ENCODE measurements at places on chromosomes 12 and 14. TPM values are rescaled to one million over a fixed set of nuclear protein-coding genes. Genes with fewer than 3 reads are reported as not detected.
A peak's percentile ranks its signal among the peaks of the same experiment; 100 is the strongest.

- H3K4me1 ChIP-seq: no peaks in the 10 kb centered on the region
- no peaks in the 10 kb centered on the region for H3K27me3 ChIP-seq
These were observed 1004.2 kb upstream of the SEL1L start for GRCh38 chr14:82537831-82538230.

- H3K4me1 ChIP-seq: no peaks in the 10 kb centered on the region
- H3K27me3 ChIP-seq: no peaks in the 10 kb centered on the region
- no peak for DNase-seq
- no peak overlapping the region for H3K27ac ChIP-seq
These were observed 37.6 kb downstream of the ZFYVE26 start for GRCh38 chr14:67778792-67779191.

GRCh38 chr12:95184121-95184520 is 33.1 kb downstream of the FGD6 start:
- DNase-seq: no peak
- H3K27me3 ChIP-seq: no peaks in the 10 kb centered on the region
- H3K4me1 ChIP-seq: no peaks in the 10 kb centered on the region
- H3K4me3 ChIP-seq: no peak overlapping the region
- no peaks in the 10 kb centered on the region for H3K36me3 ChIP-seq

DNA sequence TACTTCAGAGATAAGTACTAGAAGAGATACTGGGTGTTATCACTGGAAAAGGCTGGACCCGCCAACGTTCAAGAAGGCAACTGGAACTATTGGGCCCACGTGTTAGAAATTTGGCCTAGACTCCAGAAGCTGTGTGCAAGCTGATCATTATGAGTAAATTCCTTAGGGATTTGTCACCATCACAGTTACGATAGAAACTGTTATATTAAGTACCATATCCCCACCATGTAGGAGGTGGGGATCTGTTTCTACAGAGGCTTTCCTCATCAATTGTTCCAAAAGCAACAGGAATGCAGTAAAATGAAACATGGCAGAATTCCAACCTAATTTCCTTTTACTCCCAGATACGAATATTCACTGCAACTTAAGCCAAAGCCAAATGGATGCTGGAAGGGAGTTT is 170.7 kb downstream of the NOVA1 start:
- no peaks in the 10 kb centered on the region for H3K27me3 ChIP-seq
- no peak for DNase-seq
- no peak overlapping the region for H3K4me3 ChIP-seq
- no peak overlapping the region for H3K27ac ChIP-seq
- H3K4me1 ChIP-seq: no peaks in the 10 kb centered on the region
- H3K36me3 ChIP-seq: no peaks in the 10 kb centered on the region

The ACTN1 gene
- total RNA-seq: 395 TPM

DNA sequence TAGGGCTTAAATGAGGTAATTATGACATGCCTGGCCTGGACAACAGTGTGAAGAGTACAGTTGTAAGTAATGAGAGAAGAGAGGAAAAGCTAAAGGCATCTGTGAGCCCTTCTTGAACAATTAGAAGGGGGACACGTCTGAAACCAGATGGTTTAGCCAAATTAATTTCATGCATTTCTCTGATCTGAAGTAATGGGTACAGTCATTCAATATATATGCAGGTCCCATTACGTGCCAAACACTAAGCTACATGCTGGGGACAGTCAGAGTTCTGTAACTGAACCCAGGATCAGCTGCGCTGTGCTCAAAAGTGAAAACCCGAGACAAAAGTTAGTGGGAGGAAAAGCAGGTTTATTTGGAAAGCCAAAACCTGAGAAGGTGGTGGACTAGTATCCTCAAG is 207.2 kb upstream of the TMTC1 start:
- H3K27ac ChIP-seq: no peak overlapping the region
- H3K27me3 ChIP-seq: no peaks in the 10 kb centered on the region
- H3K36me3 ChIP-seq: no peaks in the 10 kb centered on the region
- no peaks in the 10 kb centered on the region for H3K4me1 ChIP-seq
- DNase-seq: no peak
- no peak overlapping the region for H3K4me3 ChIP-seq

DNA sequence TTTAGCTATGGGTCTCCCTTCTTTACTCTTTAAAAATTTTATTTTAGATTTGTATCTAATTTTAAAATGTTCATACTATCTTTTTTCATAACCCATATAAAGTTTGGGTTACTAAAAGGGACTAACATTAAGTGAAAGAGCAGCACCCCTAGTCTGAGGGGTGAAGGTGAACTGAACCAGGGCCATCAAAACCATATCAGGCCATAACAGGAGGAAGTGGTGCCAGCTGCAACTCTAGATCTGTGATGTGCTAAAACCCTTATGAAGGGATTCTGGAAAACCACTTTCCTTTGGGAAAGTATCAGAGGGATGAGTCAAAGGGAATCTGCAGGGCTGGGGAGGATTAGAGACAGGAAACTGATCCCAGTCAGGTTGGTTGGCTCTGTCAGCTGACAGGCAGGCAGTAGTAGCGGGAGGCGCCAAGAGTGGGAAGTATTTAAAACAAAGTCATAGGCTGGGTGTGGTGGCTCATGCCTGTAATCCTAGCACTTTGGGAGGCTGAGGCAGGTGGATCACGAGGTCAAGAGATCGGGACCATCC is 162.5 kb downstream of the PPM1H start:
- H3K4me1 ChIP-seq: no peaks in the 10 kb centered on the region
- H3K27ac ChIP-seq: no peak overlapping the region
- no peak overlapping the region for H3K4me3 ChIP-seq
- H3K27me3 ChIP-seq: no peaks in the 10 kb centered on the region
- no peaks in the 10 kb centered on the region for H3K36me3 ChIP-seq
- DNase-seq: no peak

DNA sequence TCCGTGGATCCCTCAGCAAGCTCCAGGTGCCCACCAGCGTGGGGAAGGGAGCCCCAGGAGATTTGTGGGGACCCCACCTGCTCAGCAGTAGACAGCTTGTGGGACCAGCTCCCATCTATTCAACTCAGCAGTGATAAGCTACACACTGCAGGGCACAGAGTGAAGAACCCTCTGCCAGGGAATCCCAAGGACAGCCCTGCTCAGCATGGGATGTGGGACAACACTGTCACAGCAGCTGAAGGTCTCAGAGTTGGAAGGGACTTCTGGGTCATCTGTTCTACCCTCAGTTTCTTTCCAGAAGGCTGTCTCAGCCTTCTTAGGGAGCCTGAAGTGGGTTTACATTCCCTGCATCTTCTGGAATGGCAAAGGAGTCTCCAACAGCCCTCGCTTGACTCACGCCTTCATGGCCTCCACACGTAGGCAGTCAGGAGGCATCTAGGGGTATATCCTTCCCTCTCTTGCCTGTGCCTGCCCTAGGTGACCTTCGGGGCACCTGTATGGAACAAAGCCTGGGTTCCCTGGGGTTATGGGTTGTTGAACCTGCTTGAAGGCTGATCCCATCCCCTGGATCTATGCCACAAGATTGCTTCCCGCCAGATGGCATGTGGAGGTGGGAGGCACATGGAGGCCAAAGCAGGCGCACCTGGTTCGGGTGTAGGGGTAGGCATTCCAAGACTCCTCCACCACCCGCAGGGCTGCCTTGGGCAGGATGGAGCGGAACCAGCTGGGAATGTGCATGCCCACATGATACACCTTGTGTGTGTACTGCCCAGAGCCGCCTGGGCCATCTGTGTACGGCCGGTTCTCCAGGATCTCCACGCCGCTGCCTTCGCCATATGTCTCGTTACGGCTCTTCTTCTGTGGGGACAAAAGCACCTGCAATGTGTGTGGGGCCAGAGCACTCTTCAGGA is 33.0 kb downstream of the ARL6IP4 start:
- no peak overlapping the region for H3K4me3 ChIP-seq
- no peaks in the 10 kb centered on the region for H3K36me3 ChIP-seq
- no peak for DNase-seq
- no peaks in the 10 kb centered on the region for H3K27me3 ChIP-seq
- H3K27ac ChIP-seq: no peak overlapping the region

GRCh38 chr12:3634348-3634747 is 118.6 kb downstream of the CRACR2A start:
- no peak for DNase-seq

DNA sequence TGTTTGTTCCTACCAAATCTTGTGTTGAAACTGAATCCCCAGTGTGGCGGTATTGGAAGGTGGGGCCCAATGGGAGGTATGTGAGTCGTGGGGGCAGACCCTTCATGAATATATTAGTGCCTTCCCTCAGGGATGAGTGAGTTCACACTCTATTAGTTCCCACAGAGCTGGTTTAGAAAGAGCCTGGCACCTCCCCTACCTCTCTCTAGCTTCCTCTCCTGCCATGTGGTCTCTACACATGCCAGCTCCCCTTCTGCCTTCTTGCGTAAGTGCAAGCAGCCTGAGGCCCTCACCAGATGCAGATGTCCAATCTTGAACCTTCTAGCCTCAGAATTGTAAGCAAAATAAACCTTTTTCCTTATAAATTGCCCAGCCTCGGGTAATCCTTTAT is 105.8 kb downstream of the SPTSSA start:
- no peaks in the 10 kb centered on the region for H3K27me3 ChIP-seq
- H3K4me1 ChIP-seq: no peaks in the 10 kb centered on the region
- no peaks in the 10 kb centered on the region for H3K36me3 ChIP-seq
- DNase-seq: no peak

DNA sequence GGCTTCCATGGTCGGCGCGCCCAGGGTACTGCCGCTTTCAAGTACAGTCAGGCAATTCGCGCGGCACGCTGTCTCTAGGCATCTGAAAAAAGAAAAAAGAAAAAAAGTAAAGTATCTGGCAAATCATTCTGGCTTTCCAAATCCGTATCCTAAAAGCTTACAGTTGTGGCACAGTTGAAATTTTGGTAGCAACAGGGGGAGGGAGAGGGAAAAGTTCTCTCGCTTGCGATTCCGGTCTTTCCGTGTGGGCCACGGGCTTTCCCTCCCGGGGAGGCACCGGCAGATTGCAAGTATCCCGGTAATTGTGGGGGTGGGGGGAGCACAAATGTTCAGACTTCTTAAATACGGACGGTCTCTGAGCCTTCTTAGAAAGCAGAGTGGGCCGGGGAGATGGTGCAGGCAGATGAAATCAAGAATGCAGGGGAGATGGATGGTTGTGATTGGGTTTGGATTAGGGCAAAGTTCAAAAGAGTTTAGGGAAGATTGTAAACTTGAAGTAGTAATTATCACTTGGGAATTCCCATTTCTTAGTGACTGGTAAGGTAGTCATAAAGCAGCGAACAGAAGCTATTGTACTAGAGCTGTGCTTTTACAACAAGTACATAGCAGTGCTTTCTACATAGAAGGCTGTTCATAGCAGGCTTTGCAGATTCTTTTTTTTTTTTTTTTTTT is 1.2 kb downstream of the SOCS2 start:
- H3K4me3 ChIP-seq: peak overlapping the region; percentile 95
- DNase-seq: peak; percentile 62
- H3K27ac ChIP-seq: peak overlapping the region; percentile 100
- H3K4me1 ChIP-seq: peaks cover under 1% of the 10 kb centered on the region

- H3K27ac ChIP-seq: no peak overlapping the region
- H3K4me1 ChIP-seq: no peaks in the 10 kb centered on the region
- DNase-seq: no peak
- H3K27me3 ChIP-seq: no peaks in the 10 kb centered on the region
These were observed 45.4 kb upstream of the CCND2 start for GRCh38 chr12:4228122-4228580.

GRCh38 chr12:128914908-128915563 is 61.8 kb downstream of the GLT1D1 start:
- no peak for DNase-seq
- H3K27ac ChIP-seq: no peak overlapping the region
- H3K4me3 ChIP-seq: no peak overlapping the region
- H3K4me1 ChIP-seq: no peaks in the 10 kb centered on the region
- H3K36me3 ChIP-seq: no peaks in the 10 kb centered on the region
- no peaks in the 10 kb centered on the region for H3K27me3 ChIP-seq

The B4GALNT3 gene
- total RNA-seq: 2.2 TPM

GRCh38 chr12:94114166-94114565 is 34.2 kb upstream of the PLXNC1 start:
- DNase-seq: no peak
- H3K27ac ChIP-seq: no peak overlapping the region
- H3K27me3 ChIP-seq: no peaks in the 10 kb centered on the region
- H3K4me1 ChIP-seq: no peaks in the 10 kb centered on the region
- H3K4me3 ChIP-seq: no peak overlapping the region

The RPL41 gene
- 3,867 TPM for total RNA-seq

DNA sequence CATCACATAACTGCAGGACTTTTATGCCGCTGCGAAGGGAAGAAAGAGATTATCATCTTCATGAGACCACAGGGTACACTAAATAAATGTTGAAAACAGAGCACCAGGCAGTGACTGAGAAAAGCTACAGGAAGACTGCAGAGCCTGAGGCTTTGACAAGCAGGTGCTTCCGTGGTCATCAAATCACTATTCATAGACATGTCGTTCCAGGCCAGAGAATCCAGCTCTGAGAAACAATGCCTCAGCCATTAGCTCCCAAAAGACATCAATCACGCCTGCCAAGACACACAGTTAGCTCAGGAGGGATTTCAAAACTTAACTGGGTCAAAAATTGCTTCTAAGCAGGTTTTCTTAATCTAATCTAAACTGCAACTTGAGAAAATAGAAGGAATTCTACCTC is 47.2 kb upstream of the GARIN6 start:
- H3K4me3 ChIP-seq: no peak overlapping the region
- H3K4me1 ChIP-seq: no peaks in the 10 kb centered on the region
- no peaks in the 10 kb centered on the region for H3K27me3 ChIP-seq
- no peak overlapping the region for H3K27ac ChIP-seq
- DNase-seq: no peak
- H3K36me3 ChIP-seq: no peaks in the 10 kb centered on the region

DNA sequence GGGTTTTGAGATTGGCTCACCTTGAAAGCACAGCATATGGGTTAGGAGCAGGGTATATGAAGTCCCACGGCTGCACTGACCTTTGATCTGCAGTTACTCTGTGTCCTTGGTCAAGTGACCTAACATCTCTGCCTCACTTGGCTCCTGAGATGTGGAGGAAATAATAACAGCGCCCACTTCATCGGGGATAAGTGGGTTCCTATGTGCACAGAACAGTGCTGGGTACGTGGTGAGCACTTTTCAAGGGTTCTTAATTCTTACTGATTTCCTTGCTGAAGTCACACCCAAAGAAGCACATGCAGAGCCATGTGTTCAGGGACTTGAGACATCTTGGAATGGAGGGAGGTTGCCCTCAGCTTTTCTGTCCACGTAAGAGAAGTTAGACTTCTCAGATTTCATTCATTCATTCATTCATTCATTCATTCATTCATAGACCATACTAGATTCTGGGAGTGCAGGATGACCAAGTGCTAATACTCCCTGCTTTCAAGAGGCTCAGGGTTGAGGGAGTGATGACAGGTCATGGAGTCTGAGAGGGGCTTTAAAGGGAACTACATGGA is 39.4 kb downstream of the ADGRD1 start:
- H3K4me1 ChIP-seq: no peaks in the 10 kb centered on the region
- H3K27ac ChIP-seq: no peak overlapping the region
- H3K27me3 ChIP-seq: no peaks in the 10 kb centered on the region
- H3K36me3 ChIP-seq: no peaks in the 10 kb centered on the region
- DNase-seq: no peak

GRCh38 chr14:65168840-65169239 is 66.5 kb upstream of the MAX start:
- no peak for DNase-seq
- no peak overlapping the region for H3K4me3 ChIP-seq
- H3K36me3 ChIP-seq: no peaks in the 10 kb centered on the region
- no peaks in the 10 kb centered on the region for H3K27me3 ChIP-seq
- no peak overlapping the region for H3K27ac ChIP-seq

GRCh38 chr12:7483343-7483742 is 20.2 kb downstream of the CD163 start:
- H3K36me3 ChIP-seq: no peaks in the 10 kb centered on the region
- no peak overlapping the region for H3K27ac ChIP-seq
- H3K4me3 ChIP-seq: no peak overlapping the region

Measured in uterus (tissue), 4 donors.